Tracheal epithelial cell (primary cell): ENCODE measurements at places on chromosomes 16 and 17. TPM values are rescaled to one million over a fixed set of nuclear protein-coding genes. Genes with fewer than 3 reads are reported as not detected.

The LHX1 gene
- total RNA-seq = 1.2 TPM in 1 of 2 replicates, not detected in the other

The KRTAP4-9 gene
- not detected in 2 replicates for total RNA-seq

The CFAP97D1 gene
- not detected in 2 replicates for total RNA-seq

The ADGRG3 gene
- under 0.01 TPM in 1 of 2 replicates, not detected in the other for total RNA-seq

The TEKT1 gene
- total RNA-seq = not detected in 2 replicates

The CIITA gene
- 0.21 and 0.24 TPM in 2 replicates for total RNA-seq

The KATNIP gene
- total RNA-seq = 11.1 and 16.9 TPM in 2 replicates

The CDC6 gene
- total RNA-seq = 3.2 and 6.5 TPM in 2 replicates

The TRPV3 gene
- 0.21 and 9.9 TPM in 2 replicates for total RNA-seq

The TOX3 gene
- 0.24 TPM in 1 of 2 replicates, not detected in the other for total RNA-seq

The ACSM2A gene
- not detected in 2 replicates for total RNA-seq

The CES5A gene
- not detected in 2 replicates for total RNA-seq

The ALOX12 gene
- total RNA-seq = 0.24 TPM in 1 of 2 replicates, not detected in the other

The PRKCA gene
- 3.6 and 5.5 TPM in 2 replicates for total RNA-seq

The CMTM4 gene
- total RNA-seq = 48.0 and 92.3 TPM in 2 replicates

The KRT27 gene
- total RNA-seq = not detected in 2 replicates

The TXNL4B gene
- total RNA-seq = 3.6 TPM in 2 replicates

The USP31 gene
- 13.2 and 17.8 TPM in 2 replicates for total RNA-seq

The CD300LF gene
- total RNA-seq = not detected in 2 replicates

The TEFM gene
- total RNA-seq = 5.5 and 7.2 TPM in 2 replicates

The C17orf100 gene
- total RNA-seq = 0.24 and 1.3 TPM in 2 replicates

The MAPK7 gene
- 6.2 and 9.6 TPM in 2 replicates for total RNA-seq

The OVCA2 gene
- total RNA-seq = 78.6 and 86.5 TPM in 2 replicates

The FGF11 gene
- total RNA-seq = 23.7 and 32.8 TPM in 2 replicates

The MILR1 gene
- total RNA-seq = 1.2 and 1.3 TPM in 2 replicates

The FADS6 gene
- total RNA-seq = 0.21 and 0.24 TPM in 2 replicates

The APOH gene
- total RNA-seq = not detected in 2 replicates

The ABCA6 gene
- under 0.01 TPM in 2 replicates for total RNA-seq

The ABCC1 gene
- 29.2 and 55.6 TPM in 2 replicates for total RNA-seq

The SLC13A5 gene
- 0.21 and 0.96 TPM in 2 replicates for total RNA-seq

The CNTROB gene
- 7.0 and 14.5 TPM in 2 replicates for total RNA-seq

The PRPF8 gene
- 63.6 and 82.3 TPM in 2 replicates for total RNA-seq

The SRL gene
- total RNA-seq = under 0.01 TPM in 1 of 2 replicates, not detected in the other

The TOB1 gene
- total RNA-seq = 16.1 and 17.9 TPM in 2 replicates

The DOC2A gene
- total RNA-seq = 0.72 TPM in 1 of 2 replicates, not detected in the other

The CCL16 gene
- total RNA-seq = not detected in 2 replicates

The LLGL2 gene
- 50.6 and 58.0 TPM in 2 replicates for total RNA-seq

The SGCA gene
- total RNA-seq = not detected in 2 replicates

The SHBG gene
- 0.43 and 0.48 TPM in 2 replicates for total RNA-seq

The CUEDC1 gene
- 5.8 and 6.0 TPM in 2 replicates for total RNA-seq

The BAHCC1 gene
- total RNA-seq = 1.5 and 1.7 TPM in 2 replicates

The CCDC92B gene
- 0.24 TPM in 1 of 2 replicates, not detected in the other for total RNA-seq

The TVP23A gene
- total RNA-seq = not detected in 2 replicates

The SLC13A2 gene
- not detected in 2 replicates for total RNA-seq

The WSCD1 gene
- total RNA-seq = under 0.01 and 3.9 TPM in 2 replicates

The MT1H gene
- total RNA-seq = not detected in 2 replicates

The GRAPL gene
- not detected in 2 replicates for total RNA-seq

The GUCY2D gene
- total RNA-seq = not detected in 2 replicates

The OR1D5 gene
- total RNA-seq = not detected in 2 replicates

The COASY gene
- 13.7 and 14.9 TPM in 2 replicates for total RNA-seq

The ROGDI gene
- total RNA-seq = 15.3 and 20.7 TPM in 2 replicates

The HS3ST2 gene
- 0.64 and 4.3 TPM in 2 replicates for total RNA-seq

The KRTAP16-1 gene
- not detected in 2 replicates for total RNA-seq

The RPA1 gene
- total RNA-seq = 11.3 and 17.1 TPM in 2 replicates

The HOXB6 gene
- total RNA-seq = 0.21 and 3.4 TPM in 2 replicates

The SDR42E2 gene
- total RNA-seq = not detected in 2 replicates

The IGSF6 gene
- not detected in 2 replicates for total RNA-seq

The MT4 gene
- total RNA-seq = not detected in 2 replicates
